SHP77 treated with DMSO at 0.1 percent for 48 hours (cell line): ENCODE measurements at places on chromosomes 7 and 10.

- no peak for DNase-seq
Observed at GRCh38 chr10:59954296-59954695, 47.9 kb upstream of the CCDC6 start.

- no peak for DNase-seq
Observed at GRCh38 chr10:110539091-110539490, 28.4 kb upstream of the SMC3 start.

DNA sequence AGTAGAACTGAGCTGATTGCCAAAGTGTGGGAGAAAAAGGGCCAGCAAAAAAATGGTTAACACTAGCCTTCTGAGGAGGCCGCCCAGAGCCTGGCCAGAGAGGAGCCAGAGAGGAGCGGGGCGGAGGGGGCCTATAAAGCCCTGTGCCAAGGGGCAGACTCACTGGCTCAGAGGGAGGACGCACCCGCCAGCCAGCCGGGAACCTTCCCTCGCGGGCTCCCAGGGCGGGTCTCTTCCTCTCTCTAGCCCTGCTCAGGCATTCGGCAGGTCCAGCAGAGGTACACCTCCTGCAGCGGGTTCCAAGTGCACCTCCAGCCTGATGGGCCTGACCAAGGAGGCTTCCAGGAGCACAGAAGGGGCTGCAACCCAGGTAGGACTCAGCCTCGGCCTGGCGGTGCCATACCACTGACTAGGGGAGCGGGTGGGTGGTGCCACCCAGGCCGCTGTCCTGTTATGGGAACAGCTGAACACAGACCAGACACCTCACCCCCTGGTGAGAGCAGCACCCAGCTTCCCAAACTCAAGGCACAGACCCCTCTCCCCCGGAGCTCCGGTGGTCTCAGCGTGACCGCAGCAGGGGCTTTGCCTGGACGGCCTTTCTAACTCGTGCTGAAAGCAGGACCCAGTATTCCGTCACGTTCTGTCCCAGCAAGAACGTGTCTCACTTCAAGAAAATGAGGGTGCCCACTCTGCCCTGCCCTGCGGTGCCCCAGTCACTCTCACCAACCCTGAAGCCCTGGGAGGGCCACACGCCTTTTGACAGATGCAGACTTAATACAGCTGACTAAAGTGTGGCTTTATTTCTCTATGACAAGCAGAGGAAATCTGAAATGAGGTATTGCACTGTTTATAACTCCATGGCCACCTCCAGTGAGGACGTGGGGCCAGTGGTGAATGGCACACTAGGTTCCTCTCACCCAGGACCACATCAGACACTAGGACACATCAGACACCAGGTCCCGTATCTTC, at the start of gene GPER1:
GPER1 (plus strand) TSS at position 162 of the 969 bp plus-strand sequence. CDS start 3,616 bp downstream, outside the sequence.
- peak; percentile 62 for DNase-seq

- no peak for DNase-seq
Observed at GRCh38 chr10:49410365-49411074, 14.6 kb upstream of the DRGX start.

DNA sequence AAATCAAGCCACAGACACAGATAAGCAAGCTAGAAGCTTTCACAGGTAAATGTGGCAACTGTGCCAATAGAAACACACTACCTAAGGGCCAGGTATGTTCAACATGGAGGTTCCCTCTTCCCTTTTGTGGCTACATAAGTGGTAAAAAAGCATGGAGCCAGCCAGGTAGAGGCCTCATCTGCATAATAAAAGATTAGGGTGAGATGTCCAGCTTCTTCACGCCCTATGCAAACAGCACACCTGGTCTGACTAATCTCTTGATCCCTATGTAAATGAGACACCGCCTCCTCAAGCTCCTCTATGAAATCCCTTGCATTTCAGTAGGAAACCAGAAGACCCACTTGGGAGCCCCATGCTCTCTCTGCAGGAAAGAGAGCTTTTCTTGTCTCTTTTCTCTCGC, 282.2 kb downstream of the NEBL start:
- no peak for DNase-seq

GRCh38 chr10:72638586-72639440, 12.9 kb upstream of the MICU1 start:
- DNase-seq = no peak

- DNase-seq = no peak
Observed at GRCh38 chr10:44310762-44311562, 73.9 kb downstream of the CXCL12 start.

DNA sequence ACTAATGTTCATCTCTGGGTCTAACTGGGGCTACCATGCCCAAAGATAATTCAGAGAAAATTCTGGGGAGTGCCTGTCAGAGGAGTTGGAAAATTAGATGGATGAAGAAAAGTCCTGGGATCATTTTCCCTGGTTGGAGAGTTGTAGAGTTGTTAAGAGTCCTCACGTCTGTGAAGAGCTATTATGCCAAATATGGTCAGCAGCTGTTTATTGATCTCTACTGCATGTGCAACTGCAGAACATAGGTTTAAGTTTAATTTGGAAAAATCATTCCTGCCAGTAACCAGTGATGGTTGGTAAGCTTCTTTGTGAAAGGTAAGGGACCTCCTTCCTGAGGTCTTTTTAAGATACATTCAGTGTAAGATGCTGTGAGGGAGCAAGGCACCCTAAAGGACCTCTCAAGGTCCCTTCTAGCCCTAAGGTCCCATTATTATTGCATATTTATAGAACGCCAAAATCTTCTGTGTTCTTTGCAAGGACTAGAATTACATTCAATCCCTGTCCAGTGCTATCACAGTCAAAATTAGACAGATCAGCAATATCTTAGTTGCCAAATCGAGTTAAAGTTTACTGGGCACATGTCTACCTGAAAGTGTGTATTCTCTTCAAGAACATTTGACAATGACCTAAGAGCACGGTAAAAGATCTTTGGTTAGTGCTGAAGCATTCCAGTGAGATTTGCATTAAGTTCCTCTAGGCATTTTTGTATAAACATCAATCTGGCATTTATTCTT, 62.7 kb downstream of the VTI1A start:
- no peak for DNase-seq

- DNase-seq = no peak
Observed at GRCh38 chr10:10903620-10904019, 114.1 kb upstream of the CELF2 start.

GRCh38 chr10:102413053-102413705, 5.4 kb downstream of the PSD start:
- peak; percentile 27 for DNase-seq

GRCh38 chr10:78337016-78337415, 303.4 kb downstream of the RPS24 start:
- DNase-seq = no peak

DNA sequence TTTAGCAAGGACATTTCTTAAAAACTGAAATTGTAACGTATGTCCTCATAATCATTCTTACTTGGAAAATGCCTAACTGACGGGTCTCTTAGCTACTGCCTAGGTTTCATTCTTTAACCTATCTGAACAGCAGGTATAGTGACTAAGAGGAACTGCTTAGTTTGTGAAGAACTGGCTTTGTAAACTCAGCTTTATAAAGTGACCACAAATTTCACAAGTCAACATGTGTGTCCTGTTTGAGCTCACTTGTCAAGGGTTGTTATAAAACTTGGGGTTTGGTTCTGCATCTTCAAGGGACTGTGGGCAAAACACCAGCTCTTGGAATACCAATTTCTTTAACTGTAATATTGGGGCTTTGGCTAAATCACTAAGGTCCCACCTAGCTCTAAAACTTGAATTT, 32.2 kb downstream of the MRPS33 start:
- DNase-seq = no peak

DNA sequence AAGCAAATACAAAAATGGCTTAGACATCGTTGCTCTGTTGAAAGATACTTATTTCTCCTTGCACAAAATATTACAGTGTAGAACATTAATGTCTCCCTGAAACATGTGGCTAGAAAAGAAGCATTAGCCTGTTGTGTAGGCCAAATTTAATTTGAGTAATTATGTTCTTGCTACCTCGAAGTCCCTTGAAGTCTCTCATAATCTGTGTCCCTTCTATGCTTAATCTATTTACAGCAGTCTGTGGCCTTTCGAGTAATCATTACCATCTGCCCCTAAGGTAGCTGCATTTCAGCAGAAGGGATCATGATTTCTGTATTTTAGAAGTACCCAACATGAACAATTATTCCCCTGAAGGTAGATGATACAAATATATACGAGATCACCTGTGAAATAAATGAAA, 615.2 kb downstream of the GRM8 start:
- DNase-seq = no peak

- DNase-seq = no peak
Observed at GRCh38 chr10:97365761-97366351, 31.3 kb upstream of the FRAT2 start.

DNA sequence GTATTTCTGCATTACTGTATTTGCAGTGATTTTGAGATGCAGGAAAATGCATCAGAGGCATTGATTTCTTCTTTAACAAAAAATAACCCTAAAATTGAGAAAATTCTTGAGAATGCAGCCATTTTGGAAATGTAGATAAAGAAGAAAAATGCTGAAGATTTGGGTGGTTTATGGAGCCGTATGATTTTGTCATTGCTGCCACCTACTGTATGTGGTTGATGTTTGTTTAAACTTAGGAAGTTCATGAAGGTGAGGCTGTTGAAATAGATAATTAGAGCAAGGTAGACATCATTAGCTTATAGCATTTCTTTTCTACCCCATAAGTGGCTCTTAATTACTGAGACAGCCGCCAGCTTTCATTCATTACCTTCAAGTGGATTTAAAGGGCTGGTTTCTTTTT, 92.1 kb upstream of the SAMD8 start:
- DNase-seq = no peak

GRCh38 chr10:89942217-89942616, 240.8 kb downstream of the KIF20B start:
- DNase-seq = no peak

DNA sequence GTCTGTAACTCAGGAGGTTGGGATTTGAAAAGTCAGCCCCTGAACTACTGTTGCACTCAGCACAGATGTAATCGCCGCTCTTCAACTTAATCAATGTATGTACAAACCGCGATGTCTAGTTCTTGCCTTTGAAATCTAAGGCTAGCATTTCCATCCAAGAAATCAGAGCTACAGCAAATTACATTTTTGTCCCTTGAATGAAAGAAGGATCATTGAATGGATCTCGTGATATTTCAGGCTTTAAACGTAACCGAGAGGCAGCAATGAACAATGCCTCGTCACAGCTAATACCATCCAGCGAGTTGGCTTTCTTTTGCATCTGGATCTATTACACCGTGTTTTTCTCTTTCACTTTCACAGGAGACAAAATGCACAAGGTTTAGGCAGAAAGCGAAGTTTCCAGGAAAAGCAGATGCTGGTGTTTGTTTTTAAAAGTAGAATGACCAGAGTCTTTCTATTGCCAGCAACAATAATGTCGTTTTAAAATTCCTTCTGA, 5.5 kb downstream of the SKIDA1 start:
- peak; percentile 42 for DNase-seq

DNA sequence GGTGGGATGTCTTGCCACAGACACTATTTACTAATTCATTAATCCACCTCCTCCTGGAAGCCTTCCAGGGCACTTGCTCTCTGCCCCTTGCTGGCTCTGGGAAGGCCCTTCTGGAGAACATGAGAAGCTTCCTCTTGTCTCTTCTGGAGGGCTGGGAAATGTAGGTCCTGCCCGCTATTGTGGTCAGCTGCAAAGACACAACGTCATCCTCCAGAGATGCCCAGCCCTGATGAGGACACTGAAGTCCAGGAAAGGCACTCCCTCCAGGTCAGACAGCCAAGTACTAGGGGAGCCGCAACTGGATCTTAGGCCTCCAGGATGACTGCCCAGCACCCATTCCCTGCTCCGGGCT, 9.6 kb upstream of the TACR2 start:
- no peak for DNase-seq

GRCh38 chr7:16144361-16144760, 277.0 kb downstream of the CRPPA start:
- no peak for DNase-seq

GRCh38 chr7:131056007-131056406, 271.7 kb upstream of the MKLN1 start:
- DNase-seq = no peak

DNA sequence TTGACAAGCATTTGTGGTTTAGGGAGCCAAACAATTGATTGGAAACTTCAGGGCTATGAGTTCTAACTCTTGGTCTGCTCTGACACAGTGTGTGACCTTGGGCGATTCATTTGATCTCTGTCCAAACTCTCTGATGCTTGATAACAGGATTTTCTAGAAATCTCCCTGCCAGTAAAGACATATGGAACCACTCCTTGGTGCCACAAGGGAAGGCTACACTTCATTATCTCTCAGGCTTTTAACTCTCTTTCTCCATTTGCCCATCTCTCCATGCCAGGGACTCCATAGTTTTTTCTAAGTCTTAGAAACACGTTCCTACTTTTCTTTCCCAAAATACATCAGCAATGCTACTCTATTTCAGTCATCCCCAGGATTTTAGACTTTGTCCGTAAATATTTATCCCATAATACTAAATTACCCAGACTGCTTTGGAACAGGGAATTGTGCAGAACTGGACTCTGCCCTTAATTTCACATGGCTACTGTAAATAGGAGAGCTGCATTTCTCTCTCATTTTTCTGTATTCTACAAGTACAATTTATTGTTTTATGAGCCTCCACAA, 488.2 kb downstream of the SUGCT start:
- no peak for DNase-seq

GRCh38 chr7:151315038-151315655, 26.5 kb upstream of the NUB1 start:
- no peak for DNase-seq

GRCh38 chr7:37097983-37098382, 350.7 kb downstream of the ELMO1 start:
- DNase-seq = no peak

GRCh38 chr7:32494946-32495297, 367 bp upstream of the AVL9 start:
- no peak for DNase-seq

GRCh38 chr7:90593205-90593604, 2.9 kb upstream of the CDK14 start:
- no peak for DNase-seq

DNA sequence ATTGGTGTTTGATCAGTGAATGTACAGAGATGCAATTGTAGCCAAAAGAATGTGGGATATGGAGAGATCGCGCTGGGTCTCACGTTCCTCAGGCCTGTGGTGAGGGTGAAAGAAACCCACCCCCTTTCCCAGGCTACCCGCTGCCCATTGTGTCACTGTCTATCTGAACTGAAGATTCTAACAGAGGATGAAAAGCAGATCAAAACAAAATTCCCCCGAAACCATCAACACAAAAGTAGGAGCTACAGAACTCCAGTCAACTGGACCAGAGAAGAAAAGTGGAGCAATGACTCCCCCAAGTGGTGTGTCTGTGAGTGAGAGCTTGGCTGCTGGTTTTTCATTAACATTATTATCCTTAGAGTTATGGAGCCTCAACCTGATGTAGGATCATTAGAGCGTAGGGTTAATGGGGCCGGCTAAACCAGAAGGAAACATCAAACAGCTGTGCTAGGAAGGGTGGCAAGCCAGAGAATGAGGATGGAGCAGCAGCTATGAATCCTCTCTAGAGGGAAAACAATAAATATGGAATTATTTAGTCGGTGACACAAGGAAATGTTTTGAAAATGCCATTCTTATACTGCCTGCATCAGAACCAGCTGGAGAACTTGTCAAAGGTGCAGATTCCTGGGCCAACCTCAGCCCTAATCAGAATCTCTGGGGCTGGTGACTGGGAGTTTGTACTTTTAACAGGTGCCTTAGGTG, 38.3 kb downstream of the AKR1B1 start:
- DNase-seq = no peak
